Fibroblast of skin of left quadriceps (primary cell): ENCODE measurements at places on chromosomes 4 and X.
A peak's percentile ranks its signal among the peaks of the same experiment; 100 is the strongest.

GRCh38 chr4:163194593-163194992 is 27.9 kb upstream of the NAF1 start:
- DNase-seq = no peak

DNA sequence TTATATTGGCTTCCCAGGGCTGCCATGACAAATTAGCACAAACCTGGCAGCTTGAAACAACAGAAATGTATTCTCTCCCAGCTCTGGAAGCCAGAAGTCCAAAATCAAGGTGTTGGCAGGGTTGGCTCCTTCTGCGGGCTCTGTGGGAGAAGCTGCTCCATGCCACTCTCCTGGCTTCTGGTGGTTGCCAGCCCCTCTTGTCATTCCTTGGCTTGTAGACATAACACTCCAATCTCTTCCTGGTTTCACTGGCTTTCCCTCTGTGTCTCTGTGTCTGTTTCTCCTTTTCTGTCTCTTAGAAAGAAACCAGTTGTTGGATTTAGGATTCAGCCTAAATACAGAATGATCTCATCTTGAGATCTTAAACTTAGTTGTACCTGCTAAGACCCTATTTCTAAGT is 85.5 kb downstream of the USP46 start:
- no peak for DNase-seq

- peak; percentile 51 for DNase-seq
Measured at GRCh38 chrX:140180585-140180984, 215.3 kb upstream of the CXorf66 start.

DNA sequence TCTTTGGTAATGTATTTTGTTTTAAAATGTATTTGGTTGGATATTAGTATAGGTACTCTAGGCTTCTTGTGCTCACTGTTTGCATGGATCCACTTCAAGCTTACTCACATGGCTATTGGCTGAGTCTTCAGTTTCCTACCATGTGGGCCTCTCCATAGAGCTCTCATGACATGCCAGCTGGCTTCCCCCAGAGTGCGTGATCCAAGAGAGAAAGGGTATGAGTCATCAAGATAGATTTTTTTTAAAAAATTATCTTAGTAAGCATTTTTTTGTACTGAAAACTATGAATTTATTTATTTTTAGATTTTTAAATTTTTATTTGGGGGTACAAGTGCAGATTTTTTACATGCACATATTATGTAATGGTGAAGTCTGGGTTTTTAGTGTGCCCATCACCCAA is 219.1 kb upstream of the AMOT start:
- DNase-seq = no peak
